ENCODE measurements at places on chromosomes 2 and 18.

DNA sequence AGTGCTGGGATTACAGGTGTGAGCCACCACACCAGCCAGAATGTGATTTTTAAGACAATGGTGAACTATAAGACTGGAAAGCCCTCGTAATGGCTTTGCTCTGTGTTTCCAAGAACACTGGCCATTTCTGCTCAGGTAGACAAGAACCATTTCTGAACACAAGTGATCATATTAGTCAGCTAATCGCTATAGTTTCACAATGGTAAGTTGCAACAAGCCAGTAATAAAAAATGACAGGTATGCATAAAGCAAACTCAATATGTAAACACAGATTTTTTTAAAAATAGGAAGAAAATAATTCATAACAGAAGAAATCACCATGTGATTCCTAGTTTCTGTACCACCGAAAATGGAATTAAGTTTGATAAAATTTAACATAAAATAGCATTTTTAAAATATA is 166.5 kb downstream of the THADA start:
- no peak overlapping the region for H3K4me3 ChIP-seq
- DNase-seq, result no peak

- H3K27ac ChIP-seq, result no peak overlapping the region
- DNase-seq, result no peak
- H3K27me3 ChIP-seq, result no peaks in the 10 kb centered on the region
- no peaks in the 10 kb centered on the region for H3K4me1 ChIP-seq
- no peaks in the 10 kb centered on the region for H3K36me3 ChIP-seq
These were observed 117.9 kb downstream of the ETAA1 start for GRCh38 chr2:67515056-67515455.

DNA sequence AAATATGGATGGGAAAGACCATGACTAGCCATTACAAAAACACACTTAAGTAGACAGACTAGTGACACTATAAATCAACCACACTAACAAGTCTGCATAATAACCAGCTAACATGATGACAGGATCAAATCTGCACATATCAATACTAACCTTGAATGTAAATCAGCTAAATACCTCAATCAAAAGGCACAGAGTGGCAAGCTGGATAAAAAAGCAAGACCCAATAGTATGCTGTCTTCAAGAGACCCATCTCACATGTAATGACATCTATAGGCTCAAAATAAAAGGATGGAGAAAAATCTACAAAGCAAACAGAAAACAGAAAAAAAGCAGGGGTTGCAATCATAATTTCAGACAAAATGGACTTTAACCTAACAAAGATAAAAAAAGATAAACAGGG is 16.3 kb downstream of the PFN4 start:
- H3K36me3 ChIP-seq, result no peaks in the 10 kb centered on the region
- no peak overlapping the region for H3K4me3 ChIP-seq
- no peak overlapping the region for H3K27ac ChIP-seq
- no peaks in the 10 kb centered on the region for H3K4me1 ChIP-seq
- no peak for DNase-seq
- H3K27me3 ChIP-seq, result no peaks in the 10 kb centered on the region

- no peaks in the 10 kb centered on the region for H3K4me1 ChIP-seq
- H3K4me3 ChIP-seq, result no peak overlapping the region
- no peaks in the 10 kb centered on the region for H3K36me3 ChIP-seq
- no peak overlapping the region for H3K27ac ChIP-seq
These were observed 324.1 kb downstream of the DLGAP1 start for GRCh38 chr18:4130734-4131719.

- no peaks in the 10 kb centered on the region for H3K4me1 ChIP-seq
- no peak overlapping the region for H3K27ac ChIP-seq
- H3K4me3 ChIP-seq, result no peak overlapping the region
These were observed 1378.1 kb downstream of the DSC3 start for GRCh38 chr18:29664278-29665036.

DNA sequence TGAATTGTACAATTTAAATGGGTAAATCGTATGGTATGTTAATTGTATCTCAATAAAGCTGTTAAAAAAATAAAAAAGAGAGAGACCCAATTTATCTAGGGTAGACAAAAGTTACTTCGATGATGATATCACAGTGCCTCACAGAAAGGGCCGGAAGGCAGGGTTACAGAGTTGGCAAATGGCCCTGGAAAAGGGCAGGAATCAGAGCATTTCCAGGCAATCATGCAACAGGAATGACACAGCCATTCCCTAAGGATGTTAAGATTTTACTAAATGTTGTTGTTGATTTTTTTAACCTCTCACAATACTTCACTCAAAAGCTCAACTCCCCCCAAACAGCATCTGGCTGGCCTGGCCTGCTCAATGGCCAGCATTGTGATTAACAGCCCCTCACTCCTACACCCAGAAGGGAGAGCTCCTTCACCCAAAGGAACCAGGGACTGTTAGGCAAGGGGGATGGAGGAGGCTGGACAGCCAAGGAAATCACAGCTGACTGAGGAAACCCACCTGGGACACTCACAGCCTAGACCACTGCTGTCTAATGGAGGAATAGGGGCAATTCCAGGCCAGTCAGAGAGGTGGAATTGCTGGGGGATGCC is 7.7 kb upstream of the SP100 start:
- H3K4me1 ChIP-seq, result no peaks in the 10 kb centered on the region
- no peak overlapping the region for H3K4me3 ChIP-seq
- no peak for DNase-seq
- no peaks in the 10 kb centered on the region for H3K27me3 ChIP-seq
- H3K27ac ChIP-seq, result no peak overlapping the region
- no peaks in the 10 kb centered on the region for H3K36me3 ChIP-seq

- H3K27ac ChIP-seq, result no peak overlapping the region
- no peak overlapping the region for H3K4me3 ChIP-seq
- no peak for DNase-seq
- H3K4me1 ChIP-seq, result peaks cover 19% of the 10 kb centered on the region
These were observed 68.0 kb downstream of the BCL2L11 start for GRCh38 chr2:111188681-111189080.

- DNase-seq, result no peak
- no peak overlapping the region for H3K27ac ChIP-seq
- no peaks in the 10 kb centered on the region for H3K27me3 ChIP-seq
- no peak overlapping the region for H3K4me3 ChIP-seq
- no peaks in the 10 kb centered on the region for H3K36me3 ChIP-seq
These were observed 208.6 kb downstream of the CMPK2 start for GRCh38 chr2:6657136-6657535.

GRCh38 chr2:190947141-190947540 is 66.5 kb downstream of the GLS start:
- no peak for DNase-seq
- H3K4me1 ChIP-seq, result peaks cover 8% of the 10 kb centered on the region
- H3K36me3 ChIP-seq, result no peaks in the 10 kb centered on the region
- no peak overlapping the region for H3K27ac ChIP-seq
- no peak overlapping the region for H3K4me3 ChIP-seq
- H3K27me3 ChIP-seq, result no peaks in the 10 kb centered on the region

GRCh38 chr2:178990533-178991241 is 59.2 kb downstream of the CCDC141 start:
- no peaks in the 10 kb centered on the region for H3K4me1 ChIP-seq
- DNase-seq, result no peak
- no peaks in the 10 kb centered on the region for H3K27me3 ChIP-seq

- no peak overlapping the region for H3K27ac ChIP-seq
- H3K4me1 ChIP-seq, result no peaks in the 10 kb centered on the region
- H3K36me3 ChIP-seq, result peaks cover 8% of the 10 kb centered on the region
- DNase-seq, result no peak
- no peak overlapping the region for H3K4me3 ChIP-seq
These were observed 71.7 kb downstream of the POLR1A start for GRCh38 chr2:86033751-86034692.

GRCh38 chr2:83365476-83365875 is 1093.6 kb downstream of the SUCLG1 start:
- no peak overlapping the region for H3K4me3 ChIP-seq
- DNase-seq, result no peak
- H3K27ac ChIP-seq, result no peak overlapping the region
- H3K4me1 ChIP-seq, result no peaks in the 10 kb centered on the region

GRCh38 chr18:59059140-59059539 is 80.5 kb upstream of the SEC11C start:
- H3K36me3 ChIP-seq, result no peaks in the 10 kb centered on the region
- H3K4me3 ChIP-seq, result no peak overlapping the region
- H3K27ac ChIP-seq, result peak overlapping the region; percentile 54
- H3K4me1 ChIP-seq, result peaks cover 6% of the 10 kb centered on the region
- no peaks in the 10 kb centered on the region for H3K27me3 ChIP-seq
- no peak for DNase-seq

- DNase-seq, result no peak
- H3K36me3 ChIP-seq, result no peaks in the 10 kb centered on the region
These were observed 78.7 kb downstream of the ABCA12 start for GRCh38 chr2:215059724-215060123.

- no peak overlapping the region for H3K27ac ChIP-seq
- no peaks in the 10 kb centered on the region for H3K36me3 ChIP-seq
- no peak for DNase-seq
- no peaks in the 10 kb centered on the region for H3K4me1 ChIP-seq
These were observed 47.0 kb downstream of the CHST9 start for GRCh38 chr18:27138079-27138478.

DNA sequence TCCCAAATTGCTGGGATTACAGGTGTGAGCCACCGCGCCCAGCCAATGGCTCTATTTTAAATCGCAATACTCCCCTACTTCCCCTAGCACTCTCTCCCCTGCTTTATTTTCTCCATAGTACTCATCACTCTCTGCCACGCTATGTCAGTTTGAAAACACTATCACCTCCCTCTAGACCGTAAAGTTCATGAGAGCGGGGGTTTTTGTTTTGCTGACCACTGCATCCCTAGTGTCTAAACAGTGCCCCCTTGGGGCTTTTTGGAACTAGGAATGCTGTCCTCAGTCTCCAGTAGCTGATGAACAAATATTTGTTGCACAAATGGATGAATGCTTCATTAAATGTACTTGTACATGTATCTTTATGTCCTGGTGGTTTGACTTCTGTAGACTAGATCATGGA is 44.1 kb downstream of the ATOH8 start:
- no peak overlapping the region for H3K27ac ChIP-seq
- H3K4me1 ChIP-seq, result peaks cover 2% of the 10 kb centered on the region
- no peak overlapping the region for H3K4me3 ChIP-seq
- no peaks in the 10 kb centered on the region for H3K36me3 ChIP-seq

DNA sequence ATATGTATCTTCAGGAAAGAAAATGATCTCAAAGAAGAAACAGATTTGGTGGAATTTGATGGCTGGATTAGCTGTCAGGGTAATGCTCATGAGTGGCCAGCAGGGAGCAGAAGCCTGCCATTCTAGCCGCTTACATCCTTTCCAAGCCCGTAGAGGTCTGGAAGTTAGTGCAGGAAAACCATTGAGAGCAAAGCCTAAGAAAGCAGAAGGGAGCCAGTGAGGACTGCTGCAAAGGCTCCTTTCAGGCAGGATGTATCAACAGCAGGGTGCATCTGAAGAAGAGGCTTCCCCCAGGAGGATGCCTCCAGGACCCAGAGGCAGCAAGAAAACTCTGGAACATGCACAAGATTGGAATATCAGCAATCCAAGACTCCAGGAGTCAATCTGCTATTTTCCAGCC is 22.9 kb upstream of the LBH start:
- no peak overlapping the region for H3K27ac ChIP-seq
- H3K4me1 ChIP-seq, result no peaks in the 10 kb centered on the region
- no peaks in the 10 kb centered on the region for H3K36me3 ChIP-seq
- H3K27me3 ChIP-seq, result no peaks in the 10 kb centered on the region
- no peak overlapping the region for H3K4me3 ChIP-seq

- no peaks in the 10 kb centered on the region for H3K27me3 ChIP-seq
- no peaks in the 10 kb centered on the region for H3K4me1 ChIP-seq
- H3K4me3 ChIP-seq, result no peak overlapping the region
These were observed 57.4 kb downstream of the C18orf54 start for GRCh38 chr18:54415086-54415485.

- H3K4me1 ChIP-seq, result no peaks in the 10 kb centered on the region
- peaks cover 8% of the 10 kb centered on the region for H3K27me3 ChIP-seq
- no peaks in the 10 kb centered on the region for H3K36me3 ChIP-seq
- DNase-seq, result no peak
- H3K4me3 ChIP-seq, result no peak overlapping the region
These were observed 82.5 kb downstream of the THNSL2 start for GRCh38 chr2:88252646-88253045.

DNA sequence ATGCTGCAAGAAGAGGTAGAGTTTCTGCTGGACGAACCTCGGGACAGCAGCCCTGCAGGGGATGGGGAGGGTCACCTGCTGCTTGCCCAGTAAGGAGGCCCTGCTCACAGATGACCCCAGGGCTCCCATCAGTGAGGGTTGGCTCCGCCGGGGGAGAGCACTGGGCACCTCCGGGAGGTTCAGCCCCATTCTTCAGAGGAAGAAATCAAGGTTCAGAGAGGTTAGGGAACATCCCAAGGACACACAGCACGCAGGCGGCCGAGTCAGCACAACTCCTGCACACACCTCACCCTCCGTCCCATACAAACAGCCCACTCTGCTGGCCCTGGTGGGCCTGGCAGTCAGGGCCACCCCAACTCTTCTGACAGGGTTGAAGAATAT is 11.7 kb upstream of the CCDC74B start:
- DNase-seq, result no peak
- H3K4me1 ChIP-seq, result no peaks in the 10 kb centered on the region
- H3K36me3 ChIP-seq, result no peaks in the 10 kb centered on the region

GRCh38 chr2:27828305-27828704 is 56.8 kb downstream of the MRPL33 start:
- no peaks in the 10 kb centered on the region for H3K4me1 ChIP-seq
- no peak overlapping the region for H3K4me3 ChIP-seq
- H3K27me3 ChIP-seq, result no peaks in the 10 kb centered on the region
- no peak overlapping the region for H3K27ac ChIP-seq
- no peaks in the 10 kb centered on the region for H3K36me3 ChIP-seq

- H3K27me3 ChIP-seq, result no peaks in the 10 kb centered on the region
- H3K36me3 ChIP-seq, result no peaks in the 10 kb centered on the region
- no peaks in the 10 kb centered on the region for H3K4me1 ChIP-seq
- no peak for DNase-seq
These were observed 132.7 kb upstream of the HS6ST1 start for GRCh38 chr2:128451084-128452023.

DNA sequence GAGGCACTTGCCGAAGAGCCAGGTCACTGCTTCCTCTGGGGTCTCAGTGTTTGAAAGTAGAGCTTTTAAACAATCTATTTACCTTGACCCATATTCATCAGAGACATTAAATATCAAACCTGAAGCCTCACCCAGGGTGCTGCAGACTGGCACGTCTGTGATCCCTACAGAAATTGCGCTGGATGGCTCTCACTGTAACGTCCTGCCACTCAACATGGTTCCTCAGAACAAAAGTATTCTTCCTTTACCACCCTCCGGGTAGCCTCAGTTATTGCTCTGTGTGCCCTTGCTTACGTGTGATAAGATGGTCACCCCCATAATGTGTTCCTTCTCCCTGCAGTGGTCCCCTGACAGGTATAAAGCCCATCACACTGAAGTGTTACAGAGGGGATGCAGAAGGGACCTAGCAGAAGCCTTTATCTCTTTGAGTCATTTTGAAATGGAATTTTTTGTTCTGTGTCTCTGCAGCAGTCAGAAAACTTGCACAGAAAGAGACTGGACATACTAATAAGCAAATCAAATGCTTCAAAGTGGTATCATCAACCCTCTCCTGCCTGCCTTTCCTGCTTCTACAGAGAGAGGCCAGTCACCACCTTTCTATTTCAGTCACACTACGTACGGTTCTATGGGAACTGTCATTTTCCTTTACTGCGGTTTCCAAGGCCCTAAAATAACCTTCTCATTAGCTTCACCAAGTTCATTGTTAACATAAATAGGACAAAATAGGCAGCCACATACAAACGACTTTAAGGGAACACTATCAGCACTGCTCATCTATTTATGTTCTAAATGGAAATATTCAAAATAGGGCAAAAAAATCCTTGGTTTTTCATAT is 86.8 kb downstream of the METTL8 start:
- H3K4me3 ChIP-seq, result no peak overlapping the region
- H3K36me3 ChIP-seq, result no peaks in the 10 kb centered on the region
- peak overlapping the region; percentile 25 for H3K27ac ChIP-seq
- peaks cover 18% of the 10 kb centered on the region for H3K4me1 ChIP-seq

- DNase-seq, result no peak
- H3K36me3 ChIP-seq, result no peaks in the 10 kb centered on the region
- H3K27ac ChIP-seq, result no peak overlapping the region
- no peaks in the 10 kb centered on the region for H3K4me1 ChIP-seq
These were observed 46.4 kb upstream of the MAP4K3 start for GRCh38 chr2:39483534-39483933.
